GM12878 (cell line): ENCODE measurements at places on chromosomes 4 and X. TPM values are rescaled to one million over a fixed set of nuclear protein-coding genes. Genes with fewer than 3 reads are reported as not detected.
A peak's percentile ranks its signal among the peaks of the same experiment; 100 is the strongest.

GRCh38 chr4:119110121-119110520, 25.5 kb upstream of the MYOZ2 start:
- DNase-seq: no peak

DNA sequence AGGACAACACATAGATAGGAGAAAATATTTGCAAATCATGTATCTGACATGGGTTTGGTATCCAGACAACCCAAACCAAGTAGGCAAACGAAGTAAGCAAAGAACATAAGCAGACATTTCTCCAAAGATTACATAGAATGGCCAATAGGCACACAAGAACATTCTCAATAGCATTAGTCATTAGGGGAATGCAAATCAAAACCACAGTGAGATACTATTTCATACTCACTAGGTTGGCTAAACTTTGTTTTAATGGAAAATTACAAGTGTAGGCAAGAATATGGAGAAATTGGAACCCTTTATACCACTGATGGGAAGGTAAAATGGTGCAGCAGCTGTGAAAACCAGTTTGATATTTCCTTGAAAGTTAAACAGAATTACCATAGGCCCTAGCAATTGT, 74.7 kb downstream of the CHRNA9 start:
- DNase-seq: no peak

- no peak for DNase-seq
Measured at GRCh38 chrX:16445166-16445752, 204.7 kb upstream of the S100G start.

- no peak for DNase-seq
Measured at GRCh38 chrX:133399411-133399810, 15.9 kb downstream of the GPC4 start.

- no peak for DNase-seq
Measured at GRCh38 chr4:15148691-15149090, 146.4 kb downstream of the CPEB2 start.

DNA sequence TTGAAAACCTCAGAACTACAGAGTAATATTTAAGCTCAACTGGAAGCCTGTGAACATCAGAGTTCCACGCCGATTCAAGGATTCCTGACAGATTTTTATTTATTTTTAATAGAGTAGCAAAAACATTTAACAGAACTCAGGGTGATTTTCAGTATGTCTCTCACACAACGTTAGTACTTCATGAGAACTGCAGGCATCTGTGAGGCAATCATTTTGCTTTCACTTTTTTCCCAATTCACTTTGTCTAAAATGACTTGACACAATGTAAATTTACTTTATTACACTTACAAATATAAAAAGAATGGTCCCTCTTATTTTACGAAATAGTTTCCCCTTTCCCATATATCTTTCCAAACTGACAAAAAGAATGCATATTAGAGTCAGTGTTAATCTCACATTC, 869.5 kb upstream of the EPHA5 start:
- no peak for DNase-seq

DNA sequence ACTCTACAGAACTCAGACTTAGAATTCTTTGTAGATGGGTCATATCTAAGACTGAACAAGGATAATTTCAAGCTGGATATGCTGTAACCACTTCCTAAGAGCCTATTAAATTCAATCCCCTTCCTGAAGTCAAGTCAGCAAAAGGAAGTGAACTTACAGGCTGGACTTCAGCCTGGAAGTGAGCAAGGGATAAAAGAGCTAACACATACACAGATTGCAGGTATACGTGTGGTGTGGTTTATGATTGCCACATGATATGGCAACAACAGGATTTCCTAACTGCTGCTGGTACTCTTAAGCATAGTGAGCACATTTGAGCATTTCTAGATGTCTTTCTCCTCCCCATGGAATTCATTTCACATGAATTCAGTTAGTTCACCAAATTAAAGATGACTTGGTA, 38.2 kb upstream of the UXT start:
- no peak for DNase-seq

- DNase-seq: peak; percentile 87
Measured at GRCh38 chr4:99404595-99405287, 30.4 kb downstream of the ADH7 start.

- peak; percentile 74 for DNase-seq
Measured at GRCh38 chr4:76301068-76301774, 5.3 kb upstream of the STBD1 start.

DNA sequence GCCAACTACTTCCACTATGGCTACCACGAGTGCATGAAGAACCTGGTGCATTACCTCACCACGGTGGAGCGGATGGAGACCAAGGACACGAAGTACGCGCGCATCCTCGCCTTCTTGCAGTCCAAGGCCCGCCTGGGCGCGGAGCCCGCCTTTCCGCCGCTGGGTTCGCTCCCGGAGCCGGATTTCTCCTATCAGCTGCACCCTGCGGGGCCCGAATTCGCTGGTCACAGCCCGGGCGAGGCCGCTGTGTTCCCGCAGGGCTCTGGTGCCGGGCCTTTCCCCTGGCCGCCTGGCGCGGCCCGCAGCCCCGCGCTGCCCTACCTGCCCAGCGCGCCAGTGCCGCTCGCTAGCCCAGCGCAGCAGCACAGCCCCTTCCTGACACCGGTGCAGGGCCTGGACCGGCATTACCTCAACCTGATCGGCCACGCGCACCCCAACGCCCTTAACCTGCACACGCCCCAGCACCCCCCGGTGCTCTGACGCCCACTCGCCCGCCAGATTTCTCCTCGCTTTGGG, 2.1 kb downstream of the HELT start:
- DNase-seq: no peak

DNA sequence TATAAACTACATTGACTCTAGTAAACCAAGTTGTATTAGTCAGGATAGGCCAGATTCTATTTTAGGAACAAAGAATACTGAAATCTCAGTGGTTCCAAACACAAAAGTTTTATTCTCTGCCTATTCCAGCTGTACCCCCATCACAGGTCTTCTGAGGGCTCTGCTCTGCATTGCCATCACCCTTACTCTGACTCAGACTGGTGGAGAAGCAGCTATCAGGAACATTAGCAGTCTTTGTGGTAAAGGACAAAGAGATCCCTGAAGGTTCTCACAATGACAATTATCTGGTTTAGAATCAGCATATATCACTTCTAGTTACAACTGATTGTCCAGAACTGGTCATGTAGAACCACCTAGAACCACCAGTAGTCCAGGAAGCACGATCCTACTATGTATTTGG, 251.1 kb downstream of the GLUD2 start:
- no peak for DNase-seq

GRCh38 chrX:72308566-72309296, 3.0 kb upstream of the CITED1 start:
- no peak for DNase-seq

DNA sequence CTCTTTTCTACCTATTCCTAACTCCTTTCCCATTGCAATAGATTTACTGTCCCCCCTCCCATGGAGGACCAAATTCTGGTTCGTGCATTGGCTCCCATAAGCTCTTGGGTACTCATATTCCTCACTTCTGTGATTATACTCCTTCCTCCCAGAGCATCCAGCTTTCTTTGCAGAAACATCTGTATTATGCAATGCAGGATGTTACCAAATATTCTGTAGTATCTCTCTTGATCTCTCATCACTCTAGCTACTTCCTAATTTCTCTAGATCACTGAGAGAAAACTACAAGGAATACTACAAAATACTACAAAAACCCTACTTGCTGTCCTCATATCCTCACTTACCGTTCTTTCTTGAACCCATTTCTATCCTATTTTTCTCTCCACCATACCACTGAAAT, 395.9 kb upstream of the HS3ST1 start:
- no peak for DNase-seq

DNA sequence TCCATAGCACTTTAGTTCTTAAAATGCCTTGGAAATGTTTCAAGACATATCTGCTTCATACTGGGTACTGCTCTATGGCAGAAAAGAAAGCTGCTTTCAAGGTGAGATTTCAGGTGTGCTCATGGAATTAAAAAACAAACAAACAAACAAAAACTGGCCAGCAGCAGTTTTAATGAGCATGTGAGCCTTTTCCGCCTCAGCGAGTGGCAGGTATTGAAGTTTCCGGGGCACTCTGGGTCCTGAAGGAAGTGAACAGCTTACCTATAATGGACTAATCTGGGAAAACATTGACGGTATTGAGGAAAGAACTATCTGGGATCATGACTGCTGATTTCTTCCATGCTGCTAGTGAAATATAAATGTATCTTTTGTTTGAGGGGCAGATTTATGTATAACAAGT, 194.6 kb downstream of the MAML3 start:
- DNase-seq: no peak

NXF2 gene
- total RNA-seq: not detected in 2 replicates

TEX13D gene
- total RNA-seq: 0.15 and 0.24 TPM in 2 replicates

NAT8L gene
- 0.19 and 0.31 TPM in 2 replicates for total RNA-seq

TENT5D gene
- not detected in 2 replicates for total RNA-seq

ZDHHC9 gene
- 6.6 and 6.9 TPM in 2 replicates for total RNA-seq

SPANXD gene
- total RNA-seq: not detected in 2 replicates

PGK1 gene
- 626 and 628 TPM in 2 replicates for total RNA-seq
